GM13977 (cell line): ENCODE measurements at places on chromosomes 1 and 21.

- DNase-seq = no peak
Observed at GRCh38 chr1:20936216-20936615, 149.1 kb upstream of the HP1BP3 start.

DNA sequence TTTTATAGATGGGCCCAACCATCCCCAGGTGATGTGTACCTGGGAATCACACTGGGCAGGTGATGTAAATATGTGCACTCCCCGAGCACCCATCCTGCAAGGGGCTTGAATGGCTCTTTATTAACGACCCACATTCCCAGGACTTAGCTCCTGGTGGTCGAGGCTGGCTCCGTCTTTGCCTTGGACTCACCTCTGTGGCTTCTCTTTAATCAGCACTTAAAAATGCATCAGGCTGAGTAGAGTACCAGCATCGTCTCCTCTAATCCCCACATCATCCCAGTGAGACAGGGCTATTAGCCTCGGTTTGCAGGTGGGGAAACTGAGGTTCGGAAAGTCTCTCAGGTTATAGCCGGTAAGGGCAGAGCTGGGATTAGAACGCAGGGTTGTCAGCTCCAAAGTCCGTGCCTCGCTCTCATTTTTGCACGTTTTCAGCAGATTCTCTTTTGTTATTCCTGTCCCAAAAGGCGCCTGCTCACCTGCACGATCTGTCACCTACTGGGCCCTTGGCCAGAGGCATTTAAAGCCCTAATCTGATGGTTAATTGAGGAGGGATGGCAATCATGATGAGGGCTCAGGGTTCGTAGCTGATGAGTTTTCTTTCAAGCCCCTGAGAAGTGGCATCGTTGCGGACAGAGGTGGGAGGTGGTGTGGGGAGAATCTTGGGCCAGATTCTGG, 29.4 kb downstream of the SPSB1 start:
- no peak for DNase-seq

GRCh38 chr1:29272147-29272907, 36.0 kb downstream of the PTPRU start:
- DNase-seq = no peak

- DNase-seq = no peak
Observed at GRCh38 chr1:223776075-223776814, 63.9 kb downstream of the CAPN2 start.

DNA sequence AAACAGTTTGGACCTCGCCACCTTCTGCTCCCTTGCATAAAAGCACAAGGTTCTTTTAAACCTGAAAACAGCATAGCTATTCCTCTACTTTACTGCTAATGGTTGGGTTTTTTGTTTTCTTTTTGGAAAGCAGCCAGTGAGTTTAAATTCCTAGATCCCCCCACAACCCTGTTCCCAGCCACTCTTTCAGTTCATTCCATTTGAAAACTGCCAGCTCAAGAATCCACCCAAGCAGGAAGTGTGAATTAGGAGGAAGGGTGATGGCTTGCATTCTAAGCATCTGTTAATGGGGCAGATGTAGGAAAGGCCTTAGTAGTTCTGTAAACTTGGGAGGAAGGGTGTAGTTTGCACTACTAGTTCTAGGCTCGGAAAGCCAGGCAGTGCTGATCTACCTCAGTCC, 172.9 kb upstream of the HOOK1 start:
- no peak for DNase-seq

DNA sequence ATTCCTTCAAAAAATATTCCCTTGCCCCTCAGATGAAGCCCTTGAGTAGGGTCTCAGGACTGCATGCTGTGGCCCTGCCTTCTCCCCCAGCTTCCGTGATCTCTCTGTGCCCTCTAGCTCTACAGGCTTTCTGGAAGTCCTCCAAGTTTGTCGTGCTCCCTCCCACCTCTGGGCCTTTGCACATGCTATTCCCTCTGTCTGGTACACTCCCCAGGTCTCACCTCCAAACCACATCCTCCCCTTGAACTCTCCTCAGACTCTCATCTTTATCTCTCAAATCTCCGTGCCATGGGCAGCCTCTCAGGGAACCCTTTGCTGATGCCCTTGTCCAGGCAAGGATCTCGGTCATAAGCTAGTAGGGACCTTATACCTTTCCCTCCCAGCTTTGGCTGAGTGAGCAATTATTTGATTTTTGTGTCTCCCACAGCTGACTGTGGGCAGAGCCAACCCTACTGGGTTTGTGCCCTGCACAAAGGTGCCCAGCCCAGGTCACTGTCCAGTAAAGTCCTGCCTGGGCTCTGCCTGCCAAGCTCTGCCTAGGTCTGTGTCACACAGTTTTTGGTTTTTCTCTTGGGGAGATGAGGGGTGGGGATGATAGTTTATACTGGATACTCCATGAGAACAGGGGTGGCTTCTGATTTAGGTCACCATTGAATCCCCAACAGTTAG, 188.1 kb downstream of the ZNF281 start:
- DNase-seq = no peak

DNA sequence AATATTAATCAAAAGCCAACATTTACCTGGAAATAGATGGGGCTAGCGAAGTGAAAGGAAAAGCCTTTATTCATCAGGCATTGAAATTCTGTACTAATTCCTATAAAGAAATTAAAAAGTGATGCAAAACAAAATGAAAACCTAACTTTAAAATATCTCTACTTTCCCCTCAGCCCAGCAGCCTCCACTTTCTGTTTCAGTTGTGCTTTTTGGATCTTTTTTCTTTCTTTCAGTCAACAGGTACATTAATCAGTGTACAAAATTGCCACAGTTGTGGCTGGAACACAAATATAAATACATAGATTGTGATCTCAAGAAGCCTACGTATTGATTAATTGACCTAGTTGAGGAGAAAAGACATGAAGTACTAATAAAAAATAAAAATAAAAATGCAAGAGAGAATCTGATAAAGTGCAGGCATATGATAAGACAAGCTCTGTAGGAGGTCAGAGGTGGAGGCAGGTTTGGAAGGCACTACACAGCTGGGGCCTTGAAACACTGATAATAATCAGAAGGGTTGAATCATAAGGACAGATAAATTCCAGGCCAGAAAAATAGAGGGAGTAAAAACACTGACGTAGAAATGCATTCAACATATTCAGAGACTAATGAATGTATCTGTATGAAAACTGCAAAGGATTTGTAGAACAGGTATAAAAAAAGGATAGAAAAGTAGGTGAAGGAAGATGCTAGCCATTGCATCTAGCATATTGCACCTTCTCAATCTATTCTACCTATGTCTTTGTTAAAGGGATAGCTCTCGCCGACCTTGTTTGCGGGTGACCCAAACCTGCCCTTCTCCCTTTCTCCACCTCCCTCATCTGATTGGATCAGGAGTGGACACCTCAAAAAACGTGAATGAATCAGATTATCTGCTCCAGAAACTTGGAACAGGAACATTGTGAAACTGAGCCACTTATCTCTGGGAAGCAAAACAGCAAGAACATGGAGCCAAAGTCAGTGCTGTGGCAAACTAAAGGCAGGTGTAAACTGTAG, 607.8 kb upstream of the ADGRL2 start:
- DNase-seq = no peak
